ENCODE measurements at places on chromosomes 13 and 19.

DNA sequence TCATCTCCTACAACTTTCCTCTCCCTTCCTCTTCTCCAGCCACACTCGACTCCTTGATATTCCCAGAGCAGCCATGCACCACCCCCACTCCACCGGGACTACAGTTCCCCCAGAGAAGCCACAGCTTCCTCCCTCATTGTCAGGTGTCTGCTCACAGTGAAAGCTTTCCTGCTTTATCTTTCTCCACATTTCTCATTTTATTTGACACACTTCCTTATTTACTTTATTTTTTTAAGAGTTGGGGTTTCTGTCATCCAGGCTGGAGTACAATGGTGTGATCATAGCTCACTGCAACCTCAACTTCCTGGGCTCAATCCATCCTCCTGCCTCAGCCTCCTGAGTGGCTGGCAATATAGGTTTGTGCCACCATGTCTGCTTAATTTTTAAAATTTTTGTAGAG, 464.6 kb downstream of the MYO16 start:
- DNase-seq = no peak

GRCh38 chr13:40911341-40911740, 107.8 kb downstream of the ELF1 start:
- no peak for DNase-seq

- DNase-seq = no peak
Observed at GRCh38 chr13:23729531-23729930, 159.3 kb downstream of the TNFRSF19 start.

GRCh38 chr13:99450416-99450815, 50.9 kb upstream of the TM9SF2 start:
- no peak for DNase-seq

DNA sequence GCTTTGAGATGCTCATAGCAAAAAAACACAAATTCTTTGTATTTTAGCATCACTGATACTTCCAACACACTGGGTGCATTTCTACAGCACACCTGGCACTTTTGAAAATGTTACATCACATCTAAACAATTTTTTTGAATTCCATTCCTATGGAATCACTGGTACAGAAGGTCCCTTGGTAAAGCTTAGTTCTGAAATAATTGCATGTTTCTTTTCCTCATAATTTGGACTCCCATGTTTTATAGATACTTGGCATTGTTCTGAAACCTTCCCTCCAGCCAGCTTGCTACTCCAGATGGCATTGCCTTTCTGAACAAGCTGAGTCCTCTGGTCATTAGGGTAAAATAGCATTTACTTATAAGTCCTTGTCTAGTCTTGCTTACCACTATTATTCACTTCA, 481.3 kb upstream of the GPC6 start:
- DNase-seq = no peak

DNA sequence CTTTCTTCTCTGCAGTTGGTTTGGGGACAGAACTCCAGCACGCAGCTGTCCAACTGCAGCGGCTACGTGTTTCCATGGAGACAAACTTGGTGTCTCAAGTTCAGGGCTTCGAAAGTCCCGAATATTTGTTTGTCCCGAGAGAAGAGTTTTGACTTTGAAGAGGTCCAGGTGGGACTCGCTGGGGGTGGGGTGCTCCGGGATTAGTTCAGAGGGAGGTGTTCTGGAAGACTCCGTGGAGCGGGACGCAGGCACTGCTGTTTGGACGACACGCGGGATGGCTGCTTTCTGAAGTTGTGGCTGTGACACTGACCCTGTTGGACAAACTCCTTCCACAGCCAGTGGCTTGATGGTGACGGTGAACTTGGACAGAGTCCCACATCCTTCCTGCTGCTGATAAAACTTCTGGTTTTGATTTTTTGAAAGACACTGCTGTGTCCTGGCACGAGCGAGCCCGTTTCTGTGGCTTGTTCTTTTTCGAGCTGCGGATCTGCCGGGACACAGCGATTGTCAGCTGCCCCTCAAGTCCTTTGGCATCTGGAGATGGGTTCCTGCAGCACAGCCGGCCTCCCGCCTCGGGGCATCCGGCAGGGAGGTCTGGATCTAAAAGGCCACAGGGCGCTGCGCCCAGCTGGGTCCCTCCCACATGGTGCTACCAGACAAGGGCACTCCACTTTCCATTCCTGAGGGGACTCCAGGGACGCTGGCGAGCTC, 15.9 kb upstream of the RANBP3 start:
- DNase-seq = no peak

DNA sequence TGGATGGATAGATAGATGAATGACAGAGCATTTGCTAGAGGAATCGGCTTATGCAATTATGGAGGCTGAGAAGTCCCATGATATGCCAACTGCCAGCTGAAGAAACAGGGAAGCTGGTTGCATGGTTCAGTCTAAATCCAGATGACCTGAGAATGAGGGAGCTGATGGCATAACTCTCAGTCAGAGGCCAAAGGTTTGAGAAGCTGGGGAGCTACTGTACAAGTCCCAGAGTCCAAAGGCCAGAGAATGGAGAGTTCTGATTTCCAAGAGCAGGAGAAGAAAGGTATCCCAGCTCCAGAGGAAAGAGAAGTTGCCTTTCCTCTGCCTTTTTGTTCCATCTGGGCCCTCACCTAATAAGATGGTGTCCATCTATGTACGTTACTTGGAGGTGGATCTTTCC, 108.3 kb downstream of the CDK8 start:
- DNase-seq = no peak

DNA sequence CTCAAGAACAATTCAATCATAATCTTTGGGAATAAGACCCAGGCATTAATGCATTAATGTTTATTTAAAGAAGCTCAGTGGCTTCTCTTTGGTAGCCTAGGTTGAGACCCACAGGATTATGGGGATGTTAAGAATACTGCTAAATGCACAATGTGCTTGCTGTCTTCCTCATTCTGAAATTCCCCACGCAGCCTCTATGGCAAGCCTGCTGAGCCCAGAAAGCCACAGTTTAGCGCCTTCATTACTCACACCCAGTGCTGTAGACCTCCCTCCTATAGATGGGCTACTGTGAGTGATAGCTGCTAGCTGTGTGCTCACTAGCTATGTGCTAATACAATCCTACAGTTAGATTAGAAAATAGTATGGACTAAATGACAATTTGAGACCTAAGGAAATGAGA, 90.6 kb downstream of the TNFSF13B start:
- DNase-seq = no peak

DNA sequence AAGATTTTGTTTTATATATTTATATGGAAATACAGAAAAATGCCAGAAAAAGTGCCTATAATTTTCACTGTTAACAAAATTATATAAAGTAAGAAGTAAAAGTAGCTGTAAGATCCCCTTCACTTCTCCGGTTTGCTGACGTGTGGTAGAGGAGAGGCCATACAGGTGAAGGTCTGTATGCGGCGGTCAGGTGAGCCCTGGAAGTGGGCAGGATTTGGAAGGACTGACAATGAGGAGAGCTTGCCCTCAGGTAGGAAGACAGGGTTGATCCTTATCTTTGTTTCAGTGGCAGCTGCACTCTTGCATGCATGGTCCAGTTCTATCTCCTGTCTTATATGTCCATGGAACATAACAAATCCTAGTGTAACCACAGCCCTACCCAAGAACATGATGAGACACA, 16.9 kb upstream of the TFDP1 start:
- DNase-seq = no peak

DNA sequence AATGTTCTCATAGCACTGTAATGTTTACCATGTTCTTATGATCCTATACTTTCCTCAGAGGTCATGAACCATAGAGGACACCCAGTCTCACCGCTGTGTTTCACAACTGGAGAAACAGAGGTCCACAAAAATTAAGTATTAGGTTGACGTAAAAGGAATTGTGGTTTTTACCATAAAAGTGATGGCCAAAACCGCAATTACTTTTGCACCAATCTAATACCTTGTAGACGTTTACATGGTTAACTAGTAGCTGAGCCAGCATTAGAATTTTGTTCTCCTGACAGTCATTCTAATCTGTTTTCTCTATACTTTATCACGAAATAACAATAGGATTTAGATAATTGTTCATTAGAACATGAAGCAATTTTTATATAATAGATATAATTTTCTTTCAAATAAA, 763.4 kb upstream of the ARGLU1 start:
- DNase-seq = no peak

DNA sequence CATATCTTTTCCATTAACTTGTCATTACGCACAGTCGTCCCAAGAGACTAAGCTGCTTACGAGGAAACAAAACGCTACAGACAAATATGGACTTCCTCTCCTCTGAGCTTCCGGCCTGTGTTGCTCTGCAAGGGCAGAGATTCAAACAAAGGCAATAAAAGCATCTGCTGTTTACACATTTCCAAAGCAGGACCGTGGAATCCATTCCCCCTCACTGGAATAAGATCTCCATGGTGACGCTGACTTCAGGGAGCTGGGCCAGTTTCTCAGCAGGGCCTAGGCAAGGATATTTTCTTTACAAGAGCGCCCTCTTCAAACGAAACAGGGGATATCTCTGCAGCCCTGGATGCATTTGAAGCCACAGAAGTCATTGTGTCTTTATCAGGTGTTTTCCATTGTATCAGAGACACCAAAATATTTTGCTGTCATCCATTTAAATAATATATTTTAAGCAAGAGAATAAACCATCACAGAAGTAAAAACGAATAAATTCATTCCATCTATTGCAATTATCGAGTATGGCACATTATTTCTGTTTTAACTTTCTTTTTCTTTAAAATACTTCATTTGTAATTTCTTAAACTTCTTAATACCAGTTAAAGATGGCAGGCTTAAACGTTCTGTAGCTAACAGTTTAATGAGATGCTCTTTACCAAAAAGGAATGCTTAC, 177.5 kb downstream of the DCLK1 start:
- DNase-seq = no peak

DNA sequence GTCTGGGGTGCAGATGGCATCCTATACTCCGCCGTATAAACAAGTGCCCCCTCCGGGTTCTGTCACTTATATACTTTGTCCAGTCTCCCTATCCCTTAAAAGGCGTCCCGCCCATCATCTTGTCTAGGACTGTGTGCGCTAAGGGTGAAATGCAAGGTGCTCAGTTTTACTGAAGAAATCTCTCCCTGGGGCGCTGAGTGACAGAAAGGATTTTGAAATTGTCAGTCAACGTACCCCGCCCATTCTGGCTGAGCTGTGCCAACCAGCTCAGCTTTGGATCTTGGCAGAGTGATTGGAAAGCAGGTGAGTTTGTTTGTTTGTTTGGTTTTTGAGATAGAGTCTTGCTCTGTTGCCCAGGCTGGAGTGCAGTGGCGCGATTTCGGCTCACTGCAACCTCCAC, 4.1 kb upstream of the TMEM161A start:
- no peak for DNase-seq

- DNase-seq = no peak
Observed at GRCh38 chr19:28943651-28944050, 269.3 kb downstream of the UQCRFS1 start.

DNA sequence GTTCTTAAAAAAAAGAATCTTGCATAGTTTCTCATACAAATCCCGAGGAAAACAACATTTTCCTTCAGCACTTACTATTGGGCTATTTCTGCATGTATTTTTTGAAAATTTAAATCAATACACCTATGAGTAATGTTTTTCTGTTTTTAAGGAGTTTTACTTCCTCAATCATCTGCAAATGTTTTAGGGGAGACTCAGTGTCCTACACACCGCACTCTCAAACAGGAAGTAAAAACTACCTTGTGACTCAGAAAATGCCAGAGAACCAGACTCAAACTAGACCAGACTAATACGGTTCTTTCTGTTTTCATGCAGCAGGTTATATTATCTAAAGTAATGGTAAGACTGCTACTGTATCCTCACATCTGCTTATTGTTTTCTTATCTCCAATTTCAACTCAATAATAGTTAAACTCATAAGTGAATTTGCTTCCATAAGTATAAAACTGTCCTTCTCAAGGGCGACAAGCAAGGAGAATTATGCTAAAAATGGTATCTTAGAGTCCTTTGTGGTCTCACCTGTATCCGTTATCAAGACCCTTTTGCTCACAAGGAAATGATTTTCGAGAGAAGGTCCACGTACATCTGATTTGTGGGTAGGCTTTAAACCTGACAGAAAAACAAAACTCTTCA, 52.5 kb downstream of the FLT3 start:
- DNase-seq = no peak

GRCh38 chr19:38734426-38735256, 9.6 kb downstream of the CAPN12 start:
- DNase-seq = no peak

DNA sequence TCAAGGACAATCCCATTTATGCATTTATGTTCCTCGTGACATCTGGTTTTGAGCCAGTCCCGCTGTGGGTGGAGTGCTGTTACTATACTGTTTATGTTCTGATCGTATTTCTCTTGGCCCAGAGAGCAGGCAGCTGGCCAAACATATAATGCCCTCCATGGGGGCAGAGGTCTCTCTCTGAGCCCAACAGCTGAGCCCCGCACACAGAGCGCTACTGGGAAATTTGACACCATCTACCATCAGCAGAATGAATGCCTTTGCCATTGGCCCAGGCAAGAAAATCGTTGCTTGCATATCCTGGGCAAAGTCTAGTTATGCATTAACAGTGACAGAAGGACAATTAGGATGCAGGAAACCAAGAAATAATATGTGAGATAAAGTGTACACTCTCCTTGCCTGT, 126.8 kb upstream of the CACNA1A start:
- DNase-seq = no peak

DNA sequence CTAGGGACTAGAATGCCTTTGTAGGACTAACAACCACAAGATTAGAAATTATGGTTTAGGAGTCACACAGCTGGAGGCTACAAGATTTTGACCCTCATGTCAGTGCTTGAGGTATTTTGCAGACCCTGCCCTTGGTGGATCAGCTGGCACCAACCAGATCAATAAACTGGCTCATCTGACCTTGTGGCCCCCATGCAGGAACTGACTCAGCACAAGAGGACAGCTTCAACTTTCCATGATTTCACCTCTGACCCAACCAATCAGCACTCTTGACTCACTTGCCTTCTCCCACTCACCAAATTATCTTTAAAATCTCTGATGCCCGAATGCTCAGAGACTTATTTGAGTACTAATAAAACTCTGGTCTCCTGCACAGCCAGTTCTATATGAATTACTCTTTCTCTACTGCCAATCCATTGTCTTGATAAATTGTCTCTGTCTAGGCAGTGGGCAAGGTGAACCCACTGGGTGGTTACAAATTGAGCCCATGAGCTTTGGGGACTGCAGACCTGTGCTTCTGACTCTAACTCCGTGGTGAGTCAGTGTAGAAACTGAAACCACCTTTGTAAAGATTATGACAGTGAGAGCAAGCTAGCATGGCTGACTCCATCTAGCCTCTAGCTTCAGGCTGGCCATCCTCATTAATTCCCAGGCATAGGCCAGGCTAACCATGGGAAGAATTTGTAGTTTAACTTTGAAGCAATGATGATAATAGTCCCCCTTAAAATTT, 33.9 kb upstream of the CEACAM8 start:
- DNase-seq = no peak
